NCI-H460 (cell line): ENCODE measurements at places on chromosomes 11 and 22.

- DNase-seq = no peak
Measured at GRCh38 chr11:70544774-70545609, 146.7 kb downstream of the CTTN start.

GRCh38 chr22:19524170-19525115, at the start of gene CLDN5:
CLDN5 (minus strand) TSS chr22:19524410; CDS start chr22:19524255, 155 bp downstream.
- no peak for DNase-seq

GRCh38 chr11:58394195-58394594, 12.5 kb downstream of the OR5B3 start:
- DNase-seq = no peak

DNA sequence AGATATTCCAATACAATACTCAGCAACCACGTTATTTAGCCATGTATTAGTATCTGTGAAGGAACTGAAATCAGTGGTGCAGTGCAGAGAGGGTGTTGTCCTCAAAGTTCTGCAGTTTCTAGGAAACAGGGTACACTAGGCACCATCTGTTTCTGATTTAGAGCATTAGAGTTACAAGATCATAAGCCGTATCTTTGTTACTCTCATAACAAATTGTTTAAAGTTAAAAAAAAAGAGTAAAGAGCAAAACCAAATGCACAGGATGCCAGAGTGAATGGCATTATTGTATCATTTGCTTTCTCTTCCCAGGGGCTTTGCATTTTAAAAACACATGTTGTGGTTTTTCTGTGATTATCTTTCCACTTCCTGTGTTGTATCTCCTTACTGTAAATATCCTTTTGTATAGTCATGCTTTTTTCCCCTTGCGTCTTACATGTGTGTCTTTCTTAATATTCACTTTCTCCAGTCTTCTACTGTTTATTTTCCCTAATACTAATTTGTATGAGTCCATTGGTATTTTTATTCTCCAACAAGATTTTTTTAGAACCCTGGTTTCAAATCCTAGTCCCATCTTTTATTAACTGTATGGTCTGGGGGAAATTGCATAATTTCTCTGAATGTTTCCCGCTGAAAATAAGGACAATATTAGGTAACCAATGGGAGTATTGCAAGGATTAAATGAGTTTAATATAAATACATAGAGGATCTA, 15.2 kb upstream of the NUP160 start:
- DNase-seq = peak; percentile 47

DNA sequence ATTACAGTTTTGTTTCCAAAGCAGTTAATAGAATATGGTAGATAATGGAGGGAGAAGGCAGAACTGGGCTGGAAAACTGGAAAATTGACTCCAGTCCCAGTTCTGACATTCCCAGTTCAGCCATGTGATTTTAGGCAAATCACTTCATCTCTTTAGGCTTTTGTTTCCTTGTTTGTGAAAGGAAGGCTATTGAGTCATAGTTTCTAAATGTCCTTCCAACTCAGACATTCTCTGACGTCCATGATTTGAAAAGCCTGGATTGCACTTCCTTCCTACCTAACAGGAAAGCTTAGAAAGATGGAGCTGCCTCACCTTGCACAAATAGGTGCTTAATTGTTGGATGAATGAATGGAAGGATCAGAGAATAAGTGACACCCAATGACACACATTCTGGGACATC, 19.8 kb upstream of the GALNT18 start:
- no peak for DNase-seq

- DNase-seq = no peak
Measured at GRCh38 chr11:60783141-60783484, 2.0 kb upstream of the MS4A10 start.

- no peak for DNase-seq
Measured at GRCh38 chr11:124928942-124929665, 6.7 kb downstream of the HEPACAM start.

- no peak for DNase-seq
Measured at GRCh38 chr11:64206457-64207255, at the start of gene FERMT3. FERMT3 (plus strand) TSS chr11:64206721; CDS start chr11:64207365, 644 bp downstream.

- DNase-seq = no peak
Measured at GRCh38 chr11:80320226-80320625, 879.4 kb upstream of the TENM4 start.

GRCh38 chr22:26550498-26551033, 38.3 kb upstream of the TFIP11 start:
- DNase-seq = no peak

GRCh38 chr11:114243461-114244372, 52.5 kb upstream of the NNMT start:
- no peak for DNase-seq

- DNase-seq = no peak
Measured at GRCh38 chr22:43393132-43393843, 18.5 kb upstream of the MPPED1 start.

- DNase-seq = no peak
Measured at GRCh38 chr22:45814198-45814597, 142.6 kb downstream of the ATXN10 start.

- DNase-seq = no peak
Measured at GRCh38 chr11:119229741-119230140, 23.6 kb downstream of the CBL start.

DNA sequence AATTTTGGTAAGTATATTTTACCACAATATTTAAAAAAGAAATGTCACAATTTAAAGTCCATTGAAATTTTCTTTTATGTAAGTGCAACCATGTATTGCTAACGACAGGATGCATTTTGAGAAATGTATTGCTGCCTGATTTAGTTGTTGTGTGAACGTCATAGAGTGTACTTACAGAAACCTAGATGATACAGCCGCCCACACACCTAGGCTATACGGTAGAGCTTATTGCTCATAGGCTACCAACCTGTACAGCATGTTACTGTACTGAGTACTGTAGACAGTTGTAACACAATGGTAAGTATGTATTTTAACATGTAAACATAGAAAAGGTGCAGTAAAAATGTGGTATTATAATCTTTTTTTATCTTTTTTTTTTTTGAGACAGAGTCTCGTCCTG, 48.1 kb downstream of the CBL start:
- DNase-seq = no peak

DNA sequence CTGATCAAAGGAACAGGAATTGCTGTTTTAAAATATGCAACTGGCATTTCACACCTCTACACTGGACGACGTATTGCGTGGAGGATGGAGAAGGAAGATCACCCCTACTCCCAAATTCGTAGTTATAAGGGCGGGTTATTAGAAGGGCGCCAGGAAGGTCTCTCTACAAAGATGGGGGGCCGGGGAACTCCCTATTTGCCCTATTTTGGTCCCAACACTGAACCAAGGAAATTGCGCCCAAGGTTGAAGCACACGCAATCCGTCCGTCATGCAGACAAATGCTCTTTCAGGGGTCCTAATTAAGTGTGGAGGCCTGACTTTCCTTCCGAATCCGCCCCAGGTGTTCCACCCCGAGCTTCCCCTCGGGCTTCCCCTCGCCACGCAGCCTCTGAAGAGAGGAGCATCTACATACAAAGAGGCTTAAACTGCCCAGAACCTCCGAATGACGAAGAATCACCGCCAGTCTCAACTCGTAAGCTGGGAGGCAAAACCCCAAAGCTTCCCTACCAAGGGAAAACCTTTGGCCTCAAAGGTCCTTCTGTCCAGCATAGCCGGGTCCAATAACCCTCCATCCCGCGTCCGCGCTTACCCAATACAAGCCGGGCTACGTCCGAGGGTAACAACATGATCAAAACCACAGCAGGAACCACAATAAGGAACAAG, 396 bp downstream of the NPAT start:
- no peak for DNase-seq

GRCh38 chr11:67354075-67355022, 1.0 kb upstream of the POLD4 start:
- DNase-seq = peak; percentile 89

DNA sequence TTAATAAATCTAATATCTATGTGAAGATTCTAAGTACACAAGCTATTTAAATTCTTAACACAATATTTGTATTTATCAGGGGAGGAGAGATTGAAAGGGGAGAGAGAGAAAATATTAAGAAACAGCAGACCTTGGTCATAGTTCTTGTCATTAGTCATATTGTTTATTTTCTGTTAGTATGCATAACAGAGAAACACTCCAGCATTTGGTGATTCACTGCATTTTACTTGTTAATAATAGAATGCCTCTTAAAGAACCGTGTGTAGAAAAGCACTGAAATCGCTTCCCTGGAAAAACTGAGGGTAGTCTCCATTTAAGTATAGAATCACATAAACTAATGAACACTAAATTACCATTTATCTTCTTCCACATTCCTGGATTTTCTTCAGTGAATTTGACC, 122.7 kb upstream of the TRPC6 start:
- DNase-seq = no peak

GRCh38 chr11:68027667-68028066, 2.8 kb upstream of the NDUFS8 start:
- DNase-seq = no peak

DNA sequence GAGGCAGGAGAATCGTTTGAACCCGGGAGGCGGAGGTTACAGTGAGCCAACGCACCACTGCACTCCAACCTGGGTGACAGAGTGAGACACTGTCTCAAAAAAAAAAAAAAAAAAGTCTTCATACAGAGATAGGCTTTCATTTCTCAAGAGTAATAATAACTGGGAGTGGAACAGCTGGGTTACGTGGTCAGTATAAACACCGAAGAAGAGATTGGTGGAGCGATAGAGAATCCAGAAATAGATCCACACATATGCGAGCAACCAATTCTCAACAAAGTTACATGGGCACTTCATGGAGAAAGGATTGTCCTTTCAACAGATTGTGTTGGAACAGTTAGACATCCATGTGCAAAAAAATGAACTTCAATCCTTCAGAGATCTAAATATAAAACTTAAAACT, 24.6 kb downstream of the ZBED4 start:
- no peak for DNase-seq

GRCh38 chr22:39144101-39144767, 8.2 kb downstream of the CBX7 start:
- DNase-seq = no peak
